ENCODE measurements at places on chromosomes 5 and 9.

- DNase-seq = no peak
Measured at GRCh38 chr9:89916001-89916597, 311.3 kb downstream of the GADD45G start.

DNA sequence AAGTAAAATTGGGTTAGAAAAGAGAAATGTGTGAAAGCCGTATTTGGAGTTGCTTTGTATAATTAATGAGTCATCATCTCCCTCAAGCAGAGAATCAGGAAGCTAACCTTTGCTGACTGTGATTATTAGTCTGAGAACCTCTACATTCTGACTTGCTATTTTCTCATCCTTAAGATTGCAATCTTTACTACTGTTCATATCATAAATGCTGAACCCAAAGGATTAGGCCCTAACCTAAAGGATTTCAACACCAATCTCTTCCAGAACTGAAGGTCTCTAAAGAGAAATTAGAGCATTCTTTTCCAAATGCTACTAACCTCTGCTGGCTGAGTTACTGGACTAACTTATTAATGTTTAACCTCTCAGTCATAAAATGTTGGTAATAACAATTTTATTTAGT lies 538.1 kb upstream of the MEF2C start:
- DNase-seq = no peak

DNA sequence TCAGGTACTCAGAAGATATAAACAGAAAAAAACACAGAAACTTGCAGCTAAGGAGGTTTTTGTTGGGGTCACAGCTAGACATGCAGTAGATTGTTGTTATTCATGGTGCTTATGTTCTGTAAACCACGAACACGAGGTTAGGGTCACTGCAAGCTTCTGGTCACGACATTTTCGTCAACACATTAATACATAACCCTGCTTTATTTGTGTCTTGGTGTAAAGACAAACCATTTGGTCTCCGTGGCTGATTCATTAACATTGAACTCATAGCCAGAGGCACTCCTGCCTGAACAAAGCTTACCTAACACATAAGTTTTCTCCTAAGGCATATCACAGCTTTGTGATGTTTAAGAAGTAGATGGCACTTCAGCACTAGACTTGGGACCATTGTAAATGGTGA lies 16.9 kb downstream of the TEK start:
- no peak for DNase-seq

GRCh38 chr5:138177941-138178515 lies 402 bp downstream of the BRD8 start:
- peak; percentile 13 for DNase-seq

- DNase-seq = no peak
Measured at GRCh38 chr9:123174887-123175518, 93.4 kb downstream of the STRBP start.

All from NCI-H510A treated with DMSO at 0.1 percent for 48 hours (cell line).